H4 (cell line): ENCODE measurements at places on chromosomes 6 and 20. TPM values are rescaled to one million over a fixed set of nuclear protein-coding genes. Genes with fewer than 3 reads are reported as not detected.

DNA sequence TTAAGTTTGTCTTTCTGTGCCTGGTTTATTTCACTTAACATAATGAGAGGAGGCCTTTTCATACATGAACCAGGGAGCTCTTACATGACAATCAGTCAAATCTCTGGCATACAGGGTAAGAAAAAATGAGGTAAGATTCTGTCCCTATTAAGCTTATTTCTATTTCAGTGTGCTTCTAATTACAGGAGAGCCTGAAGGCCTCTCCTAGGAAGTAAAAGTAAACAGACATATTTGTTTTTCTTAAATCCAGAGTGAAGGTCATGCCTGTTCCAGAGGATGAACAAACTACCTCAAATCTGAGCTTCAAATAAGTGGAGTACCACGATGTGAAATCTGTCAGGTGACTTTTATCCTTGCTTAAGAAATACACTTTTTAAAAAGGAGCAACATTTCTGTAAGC lies 72.6 kb downstream of the POPDC3 start:
- DNase-seq = no peak

DNA sequence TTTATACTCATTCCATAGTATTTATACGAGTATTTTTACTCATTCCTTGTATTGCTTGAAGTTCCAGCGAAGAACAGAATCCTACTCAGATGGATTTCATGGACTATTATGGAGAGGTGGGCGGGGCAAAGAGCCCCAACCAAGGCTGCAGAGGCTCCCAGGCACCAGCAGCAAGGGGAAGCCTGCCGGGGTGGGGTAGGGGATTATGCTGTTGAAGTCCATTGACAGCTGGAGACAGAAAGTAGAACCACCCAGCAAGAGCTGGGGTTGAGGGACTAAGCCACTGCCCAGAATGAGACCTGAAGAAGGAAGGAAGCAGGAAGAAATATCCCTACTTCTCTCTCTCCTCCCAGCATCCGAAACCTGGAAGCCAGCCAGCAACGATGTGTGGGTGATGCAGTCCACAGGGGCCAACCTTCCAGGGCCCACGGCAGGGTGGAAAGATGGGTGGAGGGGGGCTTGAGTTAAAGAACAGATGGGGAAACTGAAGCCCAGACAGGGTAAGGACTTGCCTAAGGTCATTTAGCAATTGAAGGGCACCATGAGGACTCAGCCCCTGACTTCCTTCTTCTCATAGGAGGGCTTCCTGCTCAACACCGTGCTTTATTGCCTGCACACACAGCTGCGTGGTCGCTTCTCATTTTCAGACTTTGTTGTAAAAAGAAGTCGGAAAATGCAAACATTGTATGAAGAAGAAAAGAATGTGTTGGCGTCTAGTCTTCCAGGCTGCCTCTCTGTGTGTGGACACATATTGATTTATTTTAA lies 18.3 kb upstream of the GTSF1L start:
- DNase-seq = no peak

- peak; percentile 20 for DNase-seq
These were observed 81.4 kb downstream of the ANKS1A start for GRCh38 chr6:34970488-34970887.

- peak; percentile 63 for DNase-seq
These were observed 52.4 kb downstream of the CEBPB start for GRCh38 chr20:50242863-50243609.

DNA sequence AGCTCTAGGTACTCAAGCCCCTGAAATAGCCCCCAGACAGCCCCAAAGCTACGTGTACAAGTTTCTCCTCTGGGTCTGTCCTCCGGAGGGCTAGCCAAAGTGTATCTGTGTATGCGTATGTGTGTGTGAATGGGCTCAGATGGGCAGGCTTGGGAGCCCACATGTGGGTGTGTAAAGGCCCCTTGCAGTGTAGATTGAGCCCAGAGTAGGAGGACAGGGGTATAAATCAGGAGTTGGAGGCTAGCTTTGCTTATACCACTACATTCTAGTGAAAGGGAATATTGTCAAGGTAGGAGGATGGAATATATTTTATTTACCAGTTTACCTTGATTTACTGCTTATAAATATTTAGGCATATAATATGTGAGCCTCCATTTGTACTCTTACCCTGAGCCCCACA lies 9.0 kb upstream of the MAP3K7 start:
- no peak for DNase-seq

DNA sequence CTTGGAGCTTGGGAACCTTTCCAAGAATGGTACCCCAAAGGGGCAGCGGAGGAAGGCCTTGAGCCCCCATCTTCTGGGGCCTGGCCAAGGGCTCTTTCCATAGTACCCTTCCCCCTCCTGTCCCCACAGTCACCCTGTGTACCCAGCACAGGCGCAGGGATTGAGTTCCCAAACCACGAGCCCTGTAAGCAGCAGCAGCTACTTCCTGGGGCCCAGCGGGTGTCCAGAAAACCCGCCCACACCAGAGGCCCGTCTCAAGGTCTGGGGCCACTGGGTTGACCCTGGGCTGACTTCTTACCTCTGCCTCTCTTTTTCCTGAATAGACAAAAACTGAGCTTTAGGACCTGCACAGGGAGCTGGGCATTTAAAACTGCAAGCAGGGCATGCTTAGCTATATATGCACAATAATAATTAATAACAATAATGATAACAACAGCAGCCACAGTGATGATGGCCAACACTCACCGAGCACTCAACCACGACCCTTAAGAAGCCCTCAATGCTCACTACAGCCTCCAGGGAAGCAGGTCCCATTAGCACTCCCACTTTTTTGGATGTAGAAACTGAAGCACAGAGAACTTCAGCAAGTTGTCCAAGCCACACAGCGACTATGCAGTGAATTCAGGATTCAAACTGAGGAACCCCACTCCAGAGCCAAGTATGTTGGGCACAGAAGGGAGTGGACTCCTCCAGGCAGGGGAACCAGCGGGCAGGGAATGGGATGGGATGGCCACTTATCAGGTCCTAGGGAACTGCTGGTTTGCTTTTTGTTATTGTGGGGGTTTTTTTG lies 14.5 kb downstream of the NOL4L start:
- DNase-seq = peak; percentile 65

DNA sequence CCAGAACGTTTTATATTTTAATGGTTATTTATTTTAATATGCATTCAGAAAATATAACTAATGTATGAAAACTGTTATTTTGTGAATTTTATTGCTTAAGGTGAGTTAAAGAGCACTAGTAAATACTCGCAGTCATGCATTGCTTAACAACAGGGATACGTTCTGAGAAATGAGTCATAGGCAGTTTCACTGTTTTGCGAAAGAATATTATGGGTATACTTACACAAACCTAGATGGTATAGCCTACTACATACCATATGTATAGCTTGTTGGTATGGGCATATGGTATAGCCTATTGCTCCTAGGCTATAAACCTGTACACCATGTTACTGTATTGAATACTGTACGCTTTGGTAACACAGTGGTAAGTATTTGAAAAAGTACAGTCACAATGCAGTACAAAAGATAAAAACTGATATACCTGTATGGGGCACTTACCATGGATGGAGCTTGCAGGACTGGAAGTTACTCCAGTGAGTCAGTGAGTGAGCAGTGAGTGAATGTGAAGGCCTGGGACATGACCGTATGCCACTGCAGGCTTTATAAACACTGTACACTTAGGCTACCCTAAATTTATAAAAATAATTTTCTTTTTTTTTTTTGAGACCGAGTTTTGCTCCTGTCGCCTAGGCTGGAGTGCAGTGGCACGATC lies 38.5 kb downstream of the ARFGEF2 start:
- no peak for DNase-seq

- no peak for DNase-seq
These were observed 26.9 kb downstream of the RGS17 start for GRCh38 chr6:153104220-153104619.

DNA sequence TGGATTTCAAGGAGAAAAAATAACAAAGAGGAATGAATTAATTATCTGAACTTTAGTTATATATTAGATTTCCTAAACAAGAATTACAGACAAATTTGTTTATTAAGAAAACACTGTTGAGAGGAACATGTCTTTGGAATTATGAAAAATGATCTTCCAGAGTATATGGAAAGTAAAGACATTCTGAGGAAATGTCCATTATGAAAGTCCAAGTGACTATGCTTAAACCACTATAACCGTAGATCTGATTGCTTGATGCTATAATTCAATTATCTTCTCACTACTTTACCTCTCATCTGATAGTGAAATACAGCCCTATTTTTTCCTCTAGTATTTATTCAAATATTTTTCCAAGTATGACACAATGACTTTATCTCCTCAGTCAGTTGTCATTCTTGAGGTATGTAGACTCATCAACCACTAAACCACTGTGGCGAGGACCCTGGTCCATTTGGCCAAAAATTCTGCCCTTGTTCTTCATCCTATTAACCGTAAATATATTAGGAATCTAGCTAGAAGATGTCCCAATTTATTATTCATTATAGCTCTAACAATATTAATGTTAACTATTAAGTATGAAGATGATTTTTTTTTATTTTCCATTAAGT lies 37.3 kb upstream of the AHI1 start:
- no peak for DNase-seq

- DNase-seq = no peak
These were observed 275.5 kb downstream of the ZFAND3 start for GRCh38 chr6:38095054-38095453.

- DNase-seq = peak; percentile 81
These were observed 21.8 kb downstream of the PCK1 start for GRCh38 chr20:57582432-57583288.

DNA sequence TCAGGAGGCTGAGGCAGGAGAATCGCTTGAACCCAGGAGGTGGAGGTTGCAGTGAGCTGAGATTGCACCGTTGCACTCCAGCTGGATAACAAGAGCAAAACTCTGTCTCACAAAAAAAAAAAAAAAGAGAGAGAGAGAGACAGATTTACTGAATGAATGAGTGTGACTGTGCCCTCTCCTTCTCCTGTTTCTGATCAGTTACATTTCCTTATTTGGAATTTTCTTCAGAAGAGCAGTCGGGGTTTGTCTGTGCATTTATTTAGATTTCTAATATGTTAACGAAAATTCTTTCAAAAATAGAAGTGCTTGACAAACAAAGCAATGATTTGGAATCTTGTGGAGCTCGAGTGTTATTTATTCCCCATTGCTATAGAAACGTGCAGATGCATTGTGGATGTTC lies 6.4 kb upstream of the LRRN4 start:
- no peak for DNase-seq

DNA sequence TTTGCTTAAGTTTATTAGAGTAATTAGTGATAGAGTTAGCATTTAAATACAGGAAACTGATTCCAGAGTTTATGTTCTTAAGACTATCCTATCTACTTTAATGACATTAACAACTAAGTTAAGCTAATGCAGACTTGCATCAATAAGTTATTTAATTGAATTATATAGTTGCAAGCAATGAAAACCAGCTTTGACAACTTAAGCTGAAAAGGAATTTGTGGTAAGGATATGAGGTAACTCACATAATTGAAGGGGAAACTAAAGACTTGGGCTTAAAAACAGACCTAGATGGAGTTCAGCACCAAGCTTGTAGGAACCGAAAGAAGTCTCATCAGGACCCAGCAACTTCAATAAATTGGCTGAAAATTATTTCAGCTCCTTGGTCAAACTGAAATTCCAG lies 222.3 kb downstream of the IBTK start:
- no peak for DNase-seq

DNA sequence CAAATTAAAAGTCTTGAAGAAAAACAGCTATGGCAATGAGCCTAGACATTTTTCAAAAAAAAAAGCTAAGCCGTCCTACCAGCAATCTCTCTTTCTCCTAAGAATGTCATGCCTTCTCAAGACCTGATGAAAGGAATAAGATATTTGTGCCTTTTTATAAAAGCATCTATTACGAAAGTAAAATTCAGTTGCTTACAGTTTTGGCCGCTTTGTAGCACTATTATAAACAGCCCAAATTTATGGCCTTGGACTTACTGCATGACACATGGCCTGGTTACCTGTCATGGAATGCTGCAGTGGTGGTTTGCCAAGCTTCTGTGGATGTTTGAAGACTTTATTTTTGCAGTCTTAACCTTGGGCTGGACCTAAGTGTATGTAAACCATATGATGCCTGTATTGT lies 22.2 kb upstream of the VAPB start:
- no peak for DNase-seq

GRCh38 chr6:79801362-79801761 lies 146.0 kb downstream of the ELOVL4 start:
- DNase-seq = no peak

DNA sequence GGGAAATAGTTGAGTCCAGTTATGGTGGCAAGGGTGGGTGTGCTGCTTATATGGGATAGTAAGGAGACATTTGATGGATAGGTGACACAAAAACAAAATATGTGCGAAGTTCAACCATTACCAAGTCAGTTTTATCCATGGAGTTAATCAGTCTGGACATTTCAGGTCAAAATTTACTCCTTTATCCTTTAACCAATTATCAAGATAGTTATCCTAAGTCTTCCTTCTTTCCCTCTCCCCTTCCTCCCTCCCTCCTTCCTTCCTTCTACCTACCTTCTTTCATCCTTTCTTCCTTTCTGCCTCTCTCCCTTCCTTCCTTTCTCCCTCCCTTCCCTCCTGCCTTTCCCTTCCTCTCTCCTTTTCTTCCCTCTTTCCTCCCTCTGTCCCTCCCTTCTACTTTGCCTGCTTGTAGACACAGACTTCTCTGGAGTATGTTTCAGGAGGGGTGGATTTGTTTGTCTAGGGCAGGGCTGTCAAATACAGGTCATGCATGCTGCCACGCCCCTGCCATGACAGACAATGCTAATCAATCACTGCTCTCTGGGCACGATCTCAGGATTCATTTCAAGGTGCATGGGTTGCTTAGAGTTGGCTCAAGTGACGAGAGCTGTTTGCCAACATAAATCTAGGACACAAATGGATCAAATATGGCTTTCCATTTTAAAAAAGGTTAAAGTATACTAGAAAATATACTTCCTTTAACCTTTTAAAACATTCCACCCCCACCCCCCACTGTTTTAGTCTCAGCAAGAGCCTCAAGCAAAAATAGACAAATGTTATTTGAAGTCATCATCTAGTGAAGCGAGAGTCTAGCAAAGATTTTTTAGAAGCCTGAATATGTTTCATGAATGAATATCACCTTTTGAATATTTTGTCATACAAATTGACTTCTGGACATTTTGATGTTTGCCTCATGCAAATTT lies 281.6 kb upstream of the CITED2 start:
- no peak for DNase-seq

DNA sequence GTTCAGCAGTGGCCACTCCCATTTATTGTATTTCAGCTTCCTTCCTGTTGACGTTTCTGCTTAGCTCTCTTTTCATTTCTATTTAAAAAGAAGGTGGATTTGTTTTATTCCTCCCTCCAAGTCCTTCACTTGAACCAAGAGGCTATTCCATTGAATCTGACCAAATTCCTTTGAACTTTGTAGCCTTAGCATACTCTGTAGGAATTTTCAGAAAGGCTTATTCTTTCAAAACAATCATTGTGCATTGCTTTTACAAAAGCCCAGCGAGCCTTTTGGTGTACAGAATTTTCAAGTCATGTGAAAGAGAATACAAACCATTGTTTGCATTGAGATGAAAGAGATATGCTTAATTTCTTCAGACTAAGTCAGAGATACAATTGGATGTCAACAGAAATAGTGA lies 151.0 kb upstream of the INSM1 start:
- DNase-seq = no peak

GRCh38 chr6:144145541-144145940 lies 4.8 kb upstream of the STX11 start:
- DNase-seq = no peak

Gene CCNC
- 77.1 and 94.4 TPM in 2 replicates for total RNA-seq

Gene COL21A1
- 0.25 and 0.41 TPM in 2 replicates for total RNA-seq

Gene VSTM2L
- total RNA-seq = 1.2 and 1.6 TPM in 2 replicates

Gene GPLD1
- total RNA-seq = 0.08 TPM in 1 of 2 replicates, not detected in the other

Gene ACOT8
- 43.1 and 47.4 TPM in 2 replicates for total RNA-seq

Gene GINS1
- total RNA-seq = 16.3 and 20.3 TPM in 2 replicates

Gene CASS4
- 0.06 and 0.10 TPM in 2 replicates for total RNA-seq

Gene ULBP3
- 7.6 and 8.5 TPM in 2 replicates for total RNA-seq

Gene RAET1E
- not detected in 2 replicates for total RNA-seq

Gene MRAP2
- not detected in 2 replicates for total RNA-seq

Gene SNX9
- total RNA-seq = 15.6 and 18.2 TPM in 2 replicates

Gene OPRM1
- total RNA-seq = not detected in 2 replicates
